Activated CD4-positive, CD25-positive, alpha-beta regulatory T cell (primary cell): ENCODE measurements at places on chromosomes 1 and 21.

DNA sequence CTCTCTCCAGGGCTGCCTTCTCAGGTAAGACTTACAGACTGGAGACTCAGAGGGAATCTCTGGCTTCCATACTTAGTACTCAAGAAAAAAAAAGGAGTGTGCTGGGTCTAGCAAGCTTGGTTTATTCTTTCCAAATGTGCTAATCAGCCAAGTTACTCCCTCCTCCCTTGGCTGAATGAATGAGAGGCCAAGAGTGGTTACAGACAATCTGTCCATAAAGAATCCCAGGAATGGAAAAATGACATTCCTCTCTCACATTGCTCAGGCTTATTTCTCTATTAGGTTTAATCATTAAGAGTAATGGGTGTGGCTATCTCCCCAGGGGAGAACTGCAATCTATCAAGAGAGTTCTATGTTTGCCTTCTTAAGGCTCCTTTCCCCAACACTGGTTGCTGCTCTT lies 547.3 kb upstream of the PLXNA2 start:
- DNase-seq, result no peak

- no peak for DNase-seq
These were observed 32.4 kb upstream of the SLC16A1 start for GRCh38 chr1:112988367-112988766.

DNA sequence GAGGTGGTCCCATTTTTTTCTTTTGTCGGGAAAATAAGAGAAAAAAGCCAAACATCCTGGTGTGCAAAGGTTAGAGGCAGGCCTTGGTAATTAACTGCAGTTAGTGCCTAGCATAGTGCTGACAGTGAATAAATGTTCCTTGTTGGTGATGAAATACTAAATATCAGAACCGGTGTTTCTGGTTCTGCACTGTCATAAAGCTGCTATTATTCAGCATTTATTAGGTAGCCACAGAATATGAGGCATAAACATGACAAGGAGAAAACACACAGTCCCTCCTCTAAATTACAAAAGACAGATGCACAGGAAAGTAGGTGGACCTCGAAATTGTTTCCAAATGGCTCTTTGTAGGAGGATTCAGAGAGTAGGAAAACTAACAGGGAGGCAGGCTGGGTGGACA lies 122.0 kb upstream of the ADGRL2 start:
- DNase-seq, result no peak

DNA sequence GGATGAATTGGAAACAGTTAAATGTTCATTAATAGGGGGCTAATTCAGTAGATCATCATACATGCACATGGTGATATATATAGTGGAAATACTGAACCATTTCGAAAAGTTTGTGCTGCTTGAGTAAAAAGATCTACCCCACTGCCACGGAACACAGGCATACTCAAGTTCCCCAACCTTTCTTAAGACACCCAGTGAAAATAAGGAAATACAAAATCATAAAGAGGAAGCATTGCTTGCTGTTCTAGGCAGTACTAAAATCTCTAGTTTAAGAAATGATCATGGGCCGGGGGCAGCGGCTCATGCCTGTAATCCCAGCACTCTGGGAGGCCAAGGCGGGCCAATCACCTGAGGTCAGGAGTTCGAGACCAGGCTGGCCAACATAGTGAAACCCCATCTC lies 37.6 kb upstream of the KIRREL1 start:
- DNase-seq, result no peak

- DNase-seq, result no peak
These were observed 497.7 kb downstream of the NPHP4 start for GRCh38 chr1:5494518-5494917.

DNA sequence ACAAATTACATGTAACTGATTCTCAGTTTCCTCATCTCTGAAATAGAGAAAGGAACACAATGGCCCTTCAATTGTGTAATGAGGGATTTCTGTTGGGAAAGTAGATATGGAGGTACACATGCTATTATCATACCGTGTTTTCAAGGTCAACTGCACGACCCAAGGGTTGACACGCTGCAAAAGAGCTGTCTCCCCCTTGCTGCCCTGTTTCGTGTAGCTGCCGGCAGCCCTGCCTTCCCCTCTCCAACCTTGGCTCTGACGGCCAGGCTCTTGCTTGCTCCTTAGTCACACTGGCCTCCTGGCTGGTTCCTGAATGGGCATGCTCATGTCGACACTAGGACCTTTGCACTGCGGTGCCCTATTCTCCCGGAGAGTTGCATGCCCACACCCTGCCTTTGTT lies 134.4 kb downstream of the GALNT2 start:
- no peak for DNase-seq

- no peak for DNase-seq
These were observed 48.6 kb downstream of the HIVEP3 start for GRCh38 chr1:41870076-41870562.

DNA sequence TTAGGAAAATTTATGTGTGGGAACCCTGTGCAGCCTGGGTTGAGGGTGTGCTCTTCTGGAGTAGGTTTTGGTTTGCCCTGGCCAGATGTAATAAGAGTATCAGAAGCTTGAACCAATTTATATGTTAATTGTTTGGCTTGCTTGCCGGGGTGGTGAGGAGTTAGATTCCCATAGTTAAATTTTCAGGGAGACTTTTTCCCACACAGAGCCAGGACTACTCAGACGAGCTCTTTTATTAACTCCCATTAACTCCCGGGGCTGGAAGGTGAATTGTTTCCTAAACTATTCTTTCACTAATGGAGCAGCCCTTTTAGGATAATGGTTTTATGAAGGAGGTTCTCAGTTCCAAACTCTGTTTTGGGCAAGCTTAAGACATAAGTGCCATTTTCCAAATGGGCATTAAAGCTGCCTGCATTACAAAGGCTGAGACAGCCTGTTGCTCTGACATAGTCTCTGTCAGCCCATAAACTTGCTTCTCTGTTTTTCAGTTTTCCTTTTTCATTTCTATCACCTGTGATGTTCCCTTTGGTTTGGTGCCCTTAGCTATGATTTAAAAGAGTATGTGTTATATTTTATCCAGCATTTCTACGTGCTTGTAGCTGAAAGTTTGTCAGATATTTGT lies 18.0 kb upstream of the RAB3GAP2 start:
- no peak for DNase-seq

DNA sequence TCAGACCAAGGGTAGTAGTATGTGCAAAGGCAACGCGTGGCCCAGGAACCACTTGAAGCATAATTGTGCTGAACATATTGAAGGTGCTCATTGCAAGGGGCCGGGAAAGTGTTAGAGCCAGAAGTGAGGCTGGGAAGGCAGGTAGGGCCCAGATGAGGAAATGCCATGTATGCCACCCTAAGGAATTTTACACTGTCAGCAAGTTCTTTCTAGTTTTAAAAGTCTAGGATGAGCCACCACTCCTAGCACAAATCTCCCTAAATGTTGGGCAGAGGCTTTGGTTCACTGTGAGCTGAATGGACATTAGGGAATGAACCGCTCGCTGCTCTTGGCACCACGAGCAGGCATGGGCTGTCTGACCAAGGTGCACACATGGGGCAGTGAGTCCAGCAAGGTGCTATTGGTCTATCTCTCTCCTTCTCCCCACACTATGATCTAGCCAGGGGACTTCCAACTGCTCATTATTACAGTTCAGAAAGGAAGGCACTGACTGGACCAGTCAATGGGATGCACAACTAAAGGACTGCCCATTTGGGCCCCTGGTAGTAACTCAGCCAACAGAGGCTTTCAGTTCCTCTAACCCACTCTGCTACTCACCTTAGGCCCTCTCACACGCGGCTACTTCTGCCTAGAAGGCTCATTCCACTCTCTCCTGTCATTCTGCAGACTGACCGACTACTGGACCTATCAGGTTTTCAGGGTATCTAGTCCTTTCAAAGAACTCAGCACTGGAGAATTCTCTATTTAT lies 2.0 kb downstream of the KANK4 start:
- no peak for DNase-seq

GRCh38 chr1:172815740-172816139 lies 156.8 kb downstream of the FASLG start:
- DNase-seq, result no peak

DNA sequence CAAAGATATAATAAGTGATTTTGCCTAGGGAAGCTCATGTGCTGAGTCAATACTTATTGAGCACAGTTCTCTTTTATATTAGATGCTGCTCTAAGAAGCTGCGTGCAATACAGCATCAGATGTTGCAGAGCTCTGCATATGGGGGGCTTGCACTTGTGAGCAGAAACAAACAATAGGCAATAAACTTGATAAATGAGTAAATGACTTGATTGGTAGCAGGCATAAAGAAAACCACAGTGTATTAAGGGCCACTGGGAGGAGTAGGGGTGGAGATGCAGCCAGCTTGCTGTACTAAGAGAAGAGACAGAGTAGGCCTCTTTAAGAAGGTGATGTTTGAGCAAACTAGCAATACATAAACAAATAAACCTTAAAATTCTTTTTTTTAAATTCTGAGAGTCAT lies 598.5 kb upstream of the ADAMTS5 start:
- no peak for DNase-seq

DNA sequence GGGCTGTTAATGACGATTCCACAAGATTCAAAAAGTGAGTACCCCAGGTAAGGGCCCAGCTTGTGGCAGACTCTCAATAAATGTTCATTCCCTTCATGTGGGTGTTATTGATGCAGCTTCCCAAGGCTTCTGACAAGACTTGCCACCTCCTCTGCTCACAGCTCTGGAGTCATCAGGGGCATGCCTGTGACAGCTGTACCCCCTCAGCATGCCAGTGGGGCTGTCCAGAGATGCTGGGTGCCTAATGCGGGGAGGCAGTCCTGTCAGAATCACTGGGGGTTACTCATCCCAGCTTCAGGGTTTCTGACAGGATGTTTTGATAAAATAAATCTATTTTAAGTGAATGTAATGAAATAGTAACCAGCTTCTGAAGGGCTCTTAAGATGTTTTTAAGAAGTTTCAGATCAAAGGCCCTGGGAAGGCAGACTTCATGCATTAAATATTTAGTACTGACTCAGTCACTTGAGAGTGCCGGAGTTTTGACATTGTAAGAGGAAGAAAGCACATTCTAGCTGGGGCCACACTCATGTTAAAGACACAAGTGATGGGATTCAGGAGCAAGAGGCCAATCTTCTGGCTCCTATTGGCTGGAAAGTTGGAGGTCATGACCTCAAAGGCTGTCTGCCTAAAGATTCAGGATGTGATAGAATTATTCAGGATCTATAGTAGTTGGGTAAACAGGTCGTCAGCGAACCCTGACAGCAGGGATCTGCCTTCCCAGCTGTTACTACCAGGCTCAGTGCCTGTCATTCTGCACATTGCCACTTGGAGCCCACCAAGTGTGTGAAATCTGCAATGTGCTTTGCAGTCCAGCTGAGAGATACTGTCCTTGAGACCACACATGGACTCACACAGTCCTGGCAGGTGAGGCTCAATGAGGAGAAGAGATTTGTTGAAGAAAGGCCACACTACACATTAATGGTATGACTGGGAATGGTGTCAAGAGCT lies 239.6 kb upstream of the BEND5 start:
- no peak for DNase-seq

- no peak for DNase-seq
These were observed 494 bp upstream of the PIP5K1A start for GRCh38 chr1:151197863-151198253.

DNA sequence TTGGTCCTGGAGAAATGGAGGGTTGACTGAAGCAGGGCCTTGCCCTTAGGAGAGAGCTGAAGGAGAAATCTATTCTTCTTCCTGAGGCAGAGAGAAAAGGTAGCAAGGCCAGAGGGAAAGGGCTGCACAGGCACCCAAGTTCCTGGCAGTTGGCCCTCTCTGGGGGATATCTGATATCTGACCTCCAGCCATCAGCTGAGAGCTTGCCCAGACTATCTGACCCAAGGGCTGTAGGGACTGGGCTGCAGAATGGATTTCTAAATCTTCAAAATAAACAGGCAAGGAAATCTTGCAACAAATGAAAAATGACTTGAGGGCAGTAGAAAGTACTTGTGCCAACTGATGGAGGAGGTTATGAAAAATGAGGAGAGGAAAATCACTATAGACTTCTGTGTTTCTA lies 498 bp upstream of the CLCA2 start:
- no peak for DNase-seq

- no peak for DNase-seq
These were observed 94.6 kb upstream of the S1PR1 start for GRCh38 chr1:101142244-101142643.

DNA sequence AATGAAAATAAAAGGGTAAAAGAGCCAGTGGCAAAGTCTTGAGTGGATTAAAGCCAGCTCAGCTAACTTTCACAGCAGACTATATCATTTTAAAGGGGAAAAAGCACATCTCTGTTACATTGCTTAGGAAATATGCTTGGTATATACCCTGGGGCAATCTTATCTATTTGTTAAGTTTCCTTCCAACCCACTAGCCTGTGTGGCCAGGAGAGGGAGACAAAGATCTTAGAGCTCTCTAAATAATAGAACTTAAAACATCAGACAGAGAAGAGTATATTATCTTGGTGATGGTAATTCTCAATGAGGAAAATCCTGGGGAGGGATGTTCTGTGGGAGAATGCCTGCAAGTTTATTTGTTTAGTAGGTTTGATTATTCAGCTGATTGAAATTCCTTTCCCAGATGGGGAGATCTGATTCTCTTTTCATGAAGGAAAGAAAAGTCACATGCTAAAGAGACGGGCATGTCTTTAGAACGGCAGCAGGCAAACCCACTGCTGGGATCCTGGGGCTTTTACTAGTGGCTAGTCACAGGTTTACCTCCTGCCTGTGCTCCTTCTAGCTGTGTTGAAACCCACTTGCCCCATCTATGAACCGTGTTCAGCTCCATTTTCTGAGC lies 3.6 kb downstream of the KCNE2 start:
- DNase-seq, result no peak

DNA sequence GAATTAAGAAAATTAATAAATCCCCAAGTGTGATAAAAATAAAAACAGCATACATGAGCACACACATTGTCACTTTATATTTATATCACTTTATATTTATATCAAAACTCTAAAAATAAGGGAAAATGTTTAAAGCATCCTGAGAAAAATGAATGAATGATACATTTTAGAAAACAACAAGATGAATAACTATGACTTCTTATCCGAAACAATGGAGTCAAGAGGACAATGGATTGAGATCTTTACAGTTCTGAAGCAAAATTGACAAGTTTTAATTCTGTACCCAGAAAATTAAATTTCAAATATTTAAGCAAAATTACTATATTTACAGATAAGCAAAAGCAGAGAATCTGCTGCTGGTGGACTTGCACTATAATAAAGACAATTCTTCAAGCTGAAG lies 512.6 kb downstream of the MRPL39 start:
- DNase-seq, result no peak

GRCh38 chr1:68213843-68214242 lies 18.5 kb downstream of the WLS start:
- no peak for DNase-seq

GRCh38 chr1:43653339-43653738 lies 3.4 kb downstream of the KDM4A start:
- DNase-seq, result no peak

DNA sequence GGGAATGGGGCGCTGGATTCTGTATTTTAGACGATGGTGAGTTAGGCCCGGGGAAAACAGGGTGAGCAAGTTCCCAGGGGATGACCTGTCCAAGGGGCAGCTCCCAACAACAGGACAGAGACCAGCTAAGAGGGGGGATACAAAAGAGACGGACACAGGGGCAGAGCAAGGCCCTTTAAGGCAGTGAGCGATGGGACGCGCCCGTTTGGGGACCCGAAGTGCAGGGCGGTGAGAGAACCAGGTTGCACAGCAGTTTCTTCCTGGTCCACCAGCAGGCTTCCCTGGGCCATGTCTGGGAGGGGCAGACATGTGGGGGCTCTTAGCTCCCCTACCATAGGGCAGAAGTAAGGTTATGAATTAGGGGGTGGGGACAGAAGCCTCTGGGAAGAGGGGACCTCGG lies 22.0 kb downstream of the INAVA start:
- no peak for DNase-seq

- no peak for DNase-seq
These were observed at the start of gene PDE9A for GRCh38 chr21:42653231-42654061. Gene PDE9A, plus strand, starts transcription at chr21:42653621. Its CDS starts 194 bp downstream, at chr21:42653815.
